ENCODE measurements at places on chromosomes 13 and 19. TPM values are rescaled to one million over a fixed set of nuclear protein-coding genes. Genes with fewer than 3 reads are reported as not detected.

Gene ZSCAN4
- 0.12 TPM for total RNA-seq

Gene RAB4B
- total RNA-seq, result 49.3 TPM

Gene GFY
- 0.62 TPM for total RNA-seq

Gene TSSK6
- 722 TPM for total RNA-seq

Gene URAD
- 1.6 TPM for total RNA-seq

Gene ATP4A
- total RNA-seq, result 0.87 TPM

Gene CYP2B6
- total RNA-seq, result 0.39 TPM

Data from testis (tissue), 5 donors.